Stomach (tissue), 19 donors: ENCODE measurements at places on chromosomes 7 and 10. TPM values are rescaled to one million over a fixed set of nuclear protein-coding genes. Genes with fewer than 3 reads are reported as not detected.
A peak's percentile ranks its signal among the peaks of the same experiment; 100 is the strongest.

Gene FAM131B
- total RNA-seq, result not detected

DNA sequence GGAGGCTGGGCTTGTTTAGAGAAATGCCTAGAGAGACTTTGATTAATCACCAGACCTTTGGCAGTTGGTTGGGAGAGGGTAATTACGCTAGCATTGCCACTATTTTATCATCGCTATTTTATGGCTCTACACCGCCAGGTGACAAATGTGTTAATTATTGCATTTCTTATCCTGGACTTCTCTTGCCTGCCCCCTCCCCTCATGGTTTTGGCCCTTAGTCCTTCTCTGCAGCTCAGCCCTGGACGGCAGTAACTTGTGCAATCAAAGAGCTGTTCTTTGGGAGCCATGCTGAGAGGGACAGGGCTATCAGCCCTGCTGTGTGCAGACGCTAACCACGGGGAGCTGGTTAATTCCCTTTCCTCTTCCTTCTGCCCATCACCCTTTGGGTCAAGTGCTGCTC lies 585.0 kb downstream of the AUTS2 start:
- DNase-seq, result no peak
- no peak overlapping the region for H3K4me3 ChIP-seq
- H3K27ac ChIP-seq, result no peak overlapping the region
- H3K36me3 ChIP-seq, result no peaks in the 10 kb centered on the region
- H3K27me3 ChIP-seq, result no peaks in the 10 kb centered on the region

GRCh38 chr7:29126804-29127203 lies 19.5 kb downstream of the CPVL start:
- H3K36me3 ChIP-seq, result no peaks in the 10 kb centered on the region
- no peaks in the 10 kb centered on the region for H3K27me3 ChIP-seq
- H3K4me1 ChIP-seq, result no peaks in the 10 kb centered on the region
- no peak for DNase-seq
- no peak overlapping the region for H3K27ac ChIP-seq

Gene PON1
- 0.55 TPM for total RNA-seq

Gene CDNF
- 4.2 TPM for total RNA-seq

DNA sequence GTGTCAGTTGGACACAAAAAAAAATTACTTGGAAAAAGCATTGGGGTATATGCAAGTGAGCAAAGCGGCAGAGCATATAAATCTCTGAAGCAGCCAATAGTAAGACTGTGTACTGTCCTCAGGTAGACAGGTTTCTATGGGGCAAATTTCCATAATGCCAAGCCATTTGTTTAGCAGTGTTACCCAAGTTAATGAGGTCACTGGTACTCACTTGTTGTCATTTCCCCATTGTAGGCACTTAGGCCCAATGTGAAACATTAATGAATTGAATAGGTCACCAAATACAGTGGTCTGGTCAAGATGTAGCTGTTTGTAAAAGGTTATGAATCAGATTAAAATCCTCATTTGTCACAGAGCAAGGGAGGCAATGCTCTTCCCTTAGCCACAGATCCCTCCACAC lies 27.5 kb downstream of the HOXA1 start:
- DNase-seq, result no peak
- H3K27ac ChIP-seq, result no peak overlapping the region
- no peak overlapping the region for H3K4me3 ChIP-seq
- no peaks in the 10 kb centered on the region for H3K36me3 ChIP-seq

DNA sequence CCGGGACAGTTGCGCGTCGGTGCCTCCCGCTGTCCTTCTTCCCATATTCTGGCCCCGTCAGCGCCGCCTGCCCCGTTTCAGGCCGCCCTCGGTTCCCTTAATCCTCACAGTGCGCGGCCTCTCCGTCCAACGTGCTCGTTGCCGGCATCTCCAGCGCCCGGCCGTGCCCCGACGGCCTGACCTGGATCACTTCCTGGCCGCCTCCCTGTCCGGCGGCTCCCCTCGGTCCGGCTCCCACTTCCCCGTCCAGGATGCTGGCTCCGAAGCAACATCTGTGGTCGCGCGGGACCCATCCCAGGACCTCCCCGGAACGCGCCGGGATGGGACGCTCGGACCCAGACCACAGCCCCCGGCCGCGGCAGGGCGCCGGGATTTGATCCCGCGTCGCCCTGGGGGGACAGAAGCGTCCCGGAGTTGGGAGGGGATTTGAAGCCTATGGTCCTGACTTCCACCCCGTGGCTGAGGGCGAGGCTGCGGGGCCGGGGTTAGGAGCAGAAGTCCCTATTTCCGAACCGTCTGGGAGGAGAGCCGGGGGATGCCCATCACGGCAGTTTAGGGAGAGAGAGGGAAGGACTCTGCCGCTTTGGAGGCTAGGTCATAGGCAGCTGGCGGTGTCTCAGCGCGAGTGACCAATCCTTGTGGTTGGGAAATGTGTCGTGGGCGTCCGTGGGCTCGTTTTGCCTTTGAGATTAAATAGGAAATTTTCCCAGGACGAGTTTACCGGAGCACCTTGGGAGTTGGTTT lies 53.8 kb downstream of the KCTD7 start:
- DNase-seq, result peak; percentile 52
- no peaks in the 10 kb centered on the region for H3K36me3 ChIP-seq
- H3K4me1 ChIP-seq, result peaks cover 57% of the 10 kb centered on the region
- H3K4me3 ChIP-seq, result peak overlapping the region; percentile 84
